ENCODE measurements at places on chromosomes 4 and X. TPM values are rescaled to one million over a fixed set of nuclear protein-coding genes. Genes with fewer than 3 reads are reported as not detected.

The MMAA gene
- 3.0 TPM for total RNA-seq

DNA sequence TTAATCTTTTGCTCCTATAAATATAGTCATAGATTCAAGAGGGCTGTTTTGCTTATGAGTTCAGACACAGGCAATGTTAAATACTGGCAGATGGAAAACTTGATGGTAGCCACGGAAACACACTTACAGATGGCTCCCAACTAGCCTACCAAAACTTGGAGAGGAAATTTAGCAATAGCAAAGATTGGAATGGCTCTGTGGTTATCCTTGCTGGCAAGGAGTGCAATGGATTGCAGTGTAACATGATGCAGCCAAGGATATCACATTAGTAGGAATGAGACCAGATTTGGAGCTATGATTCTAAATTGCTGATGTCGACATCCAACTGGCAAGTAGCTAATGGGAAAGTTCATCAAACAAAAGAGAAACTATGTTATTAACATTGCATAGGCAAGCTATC is 791.0 kb upstream of the DIAPH2 start:
- DNase-seq: no peak

DNA sequence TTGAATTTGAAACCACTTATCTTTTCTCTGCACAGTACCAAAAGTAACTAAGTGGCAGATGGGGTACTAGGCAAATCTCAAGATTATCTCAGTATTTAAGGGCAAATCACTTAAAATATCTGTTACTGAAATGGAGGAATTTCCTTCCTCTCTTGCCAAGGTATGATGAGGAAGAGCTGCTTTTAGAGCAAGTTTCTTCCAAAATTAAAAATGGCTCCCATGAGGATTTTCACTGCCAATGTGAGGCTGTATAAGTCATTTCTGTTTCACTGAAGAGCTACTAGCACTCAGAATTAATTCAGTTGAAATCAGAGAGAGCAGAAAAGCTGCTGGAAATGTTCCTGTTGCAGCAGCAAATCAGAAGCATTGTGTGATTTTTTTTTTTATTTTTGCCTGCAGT is 43.4 kb downstream of the GABRB1 start:
- DNase-seq: no peak

DNA sequence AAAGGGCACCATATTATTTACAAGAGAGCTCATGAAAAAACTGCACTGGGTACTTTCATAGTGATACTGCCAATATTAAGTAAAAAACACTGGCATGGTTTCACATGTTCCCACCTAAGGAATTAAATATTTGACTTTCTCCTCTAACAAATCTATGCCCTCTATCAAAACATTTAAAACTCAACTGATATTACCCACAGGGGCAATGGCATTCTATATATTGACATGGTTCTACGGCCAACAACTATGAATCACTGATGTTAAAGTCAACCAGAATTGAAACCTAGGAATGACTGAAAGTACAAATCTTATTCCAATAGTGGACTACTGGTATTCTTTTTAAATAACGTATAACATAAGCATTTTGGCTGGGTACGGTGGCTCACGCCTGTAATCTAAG is 28.2 kb downstream of the PHKA2 start:
- no peak for DNase-seq

DNA sequence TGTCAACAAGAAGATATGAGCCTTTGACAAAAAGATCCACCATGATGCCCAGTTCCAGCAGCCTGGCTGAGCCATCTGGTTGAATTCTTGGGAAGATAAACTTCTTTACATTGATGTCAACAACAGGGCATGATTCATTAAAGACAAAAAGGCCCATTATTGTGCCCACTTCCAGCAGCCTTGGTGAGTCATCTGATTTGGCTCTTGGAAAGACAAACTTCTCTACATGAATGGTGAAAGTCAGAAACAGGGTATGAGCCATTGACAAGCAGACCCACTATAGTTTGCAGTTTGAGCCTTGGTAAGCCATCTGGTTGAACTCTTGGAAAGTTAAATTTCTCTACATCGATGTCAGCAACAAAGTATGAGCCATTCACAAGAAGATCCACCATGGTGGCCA is 4.1 kb upstream of the CSF2RA start:
- no peak for DNase-seq

Data from NCI-H460 (cell line).